CD4-positive, CD25-positive, alpha-beta regulatory T cell (primary cell): ENCODE measurements at places on chromosomes 4 and X.

- no peak for DNase-seq
Measured at GRCh38 chr4:141020801-141021261, 112.4 kb downstream of the RNF150 start.

- DNase-seq = no peak
Measured at GRCh38 chrX:22690116-22690515, 309.6 kb upstream of the DDX53 start.

- DNase-seq = no peak
Measured at GRCh38 chr4:33395731-33396485, 2675.7 kb downstream of the PCDH7 start.

DNA sequence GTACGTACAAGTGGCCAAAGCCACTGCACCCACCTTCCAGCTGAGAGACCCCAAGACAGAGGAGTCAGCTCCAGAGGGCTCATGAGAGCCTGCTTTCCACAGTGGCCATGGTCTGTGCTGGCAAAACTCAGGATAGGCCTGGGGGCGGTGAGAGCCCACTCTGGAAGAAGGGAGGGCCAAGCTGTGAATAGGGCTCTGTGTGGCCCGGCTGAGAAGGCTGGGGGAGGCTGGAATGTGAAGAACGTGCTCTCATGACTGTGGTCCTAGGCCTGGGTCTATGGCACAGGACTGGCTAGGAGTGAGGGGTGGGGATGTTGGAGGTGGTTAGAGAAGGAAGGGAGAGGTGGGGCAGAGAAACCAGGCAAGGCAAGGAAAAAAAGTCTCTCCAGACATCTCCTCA is 13.3 kb downstream of the STARD8 start:
- no peak for DNase-seq

- DNase-seq = no peak
Measured at GRCh38 chr4:83489711-83490326, 4.9 kb upstream of the ABRAXAS1 start.

GRCh38 chr4:154720123-154720522 is 23.7 kb upstream of the LRAT start:
- DNase-seq = no peak

DNA sequence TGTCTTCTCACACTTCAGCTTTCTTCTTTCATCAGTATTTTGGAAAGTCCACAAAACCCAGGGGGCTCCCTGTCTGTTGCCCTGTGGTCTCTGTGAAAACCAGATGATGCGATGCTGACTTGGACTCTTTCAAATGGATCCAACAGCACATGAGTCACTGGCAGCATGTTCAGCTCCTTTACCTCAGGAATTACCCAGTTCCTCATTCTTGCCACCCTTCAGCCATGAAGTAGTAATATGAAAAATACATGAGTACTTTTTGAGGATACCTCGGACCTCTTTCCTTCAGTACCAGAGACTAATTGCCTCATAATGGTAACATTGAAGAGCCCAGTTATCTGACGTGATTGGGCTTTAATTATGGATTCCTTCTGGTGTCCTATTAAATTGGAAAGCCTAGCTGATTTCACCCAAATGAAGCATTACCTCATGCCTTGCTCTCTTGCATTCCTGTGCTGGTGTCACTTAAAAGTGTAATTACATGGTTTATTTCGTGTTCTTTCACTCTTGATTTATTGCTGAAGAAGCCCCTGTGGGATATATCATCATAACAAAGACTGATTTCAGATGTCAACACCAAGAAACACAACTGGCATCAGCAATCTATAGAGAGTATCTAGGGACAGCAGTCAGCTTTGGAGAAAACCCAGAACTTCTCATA is 63.4 kb downstream of the NFKB1 start:
- DNase-seq = no peak

DNA sequence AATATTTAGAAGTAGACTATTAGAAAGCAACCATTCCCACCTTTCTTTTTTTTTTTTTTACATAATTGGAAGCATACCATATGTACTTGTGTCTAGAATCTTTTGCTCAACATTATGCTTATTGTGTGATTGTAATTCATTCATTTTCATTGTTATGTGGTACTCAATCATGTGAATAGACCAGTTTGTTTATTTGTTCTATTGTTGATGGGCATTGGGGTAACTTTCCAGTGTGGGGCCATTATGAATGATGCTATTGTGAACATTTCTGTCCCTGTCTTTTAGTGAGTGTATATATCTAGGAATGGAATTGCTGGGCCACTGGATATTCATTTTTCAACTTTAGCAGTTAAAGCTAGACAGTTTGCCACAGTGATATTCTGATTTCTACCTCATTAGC is 62.5 kb upstream of the MCUB start:
- DNase-seq = no peak

DNA sequence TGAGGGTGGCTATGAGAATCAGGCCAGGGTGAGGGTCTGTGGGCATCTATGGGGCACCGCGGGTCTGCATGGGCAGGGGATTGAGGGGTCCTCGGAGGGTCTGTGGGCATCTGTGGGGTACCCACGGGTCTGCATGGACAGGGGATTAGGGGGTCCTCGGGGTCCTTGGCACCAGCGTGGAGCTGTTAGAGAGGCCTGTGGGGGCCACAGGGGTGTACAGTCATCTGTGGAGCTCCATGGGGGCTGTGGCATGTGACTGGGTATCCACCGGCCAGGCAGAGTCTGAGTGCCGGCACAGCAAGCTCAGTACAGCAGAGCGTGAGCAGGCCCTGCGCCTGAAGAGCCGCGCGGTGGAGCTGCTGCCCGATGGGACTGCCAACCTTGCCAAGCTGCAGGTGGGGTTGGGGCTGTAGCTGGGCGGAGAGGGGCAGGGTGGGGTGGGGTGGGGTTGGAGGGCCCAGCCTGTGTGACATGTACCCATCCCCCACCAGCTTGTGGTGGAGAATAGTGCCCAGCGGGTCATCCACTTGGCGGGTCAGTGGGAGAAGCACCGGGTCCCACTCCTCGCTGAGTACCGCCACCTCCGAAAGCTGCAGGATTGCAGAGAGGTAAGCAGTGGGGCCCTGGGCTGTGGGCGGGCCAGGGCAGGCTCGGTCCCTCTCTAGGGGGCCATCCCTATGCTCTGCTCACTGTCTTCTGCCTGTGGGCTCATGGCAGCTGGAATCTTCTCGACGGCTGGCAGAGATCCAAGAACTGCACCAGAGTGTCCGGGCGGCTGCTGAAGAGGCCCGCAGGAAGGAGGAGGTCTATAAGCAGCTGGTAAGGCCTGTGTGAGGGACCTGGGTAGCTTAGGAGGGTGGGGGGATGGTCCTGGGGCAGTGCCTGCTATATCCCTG is 12.9 kb downstream of the CCDC22 start:
- no peak for DNase-seq

GRCh38 chrX:9919632-9920172 is 47.5 kb upstream of the CLDN34 start:
- no peak for DNase-seq

- DNase-seq = no peak
Measured at GRCh38 chr4:118968005-118968404, 79.4 kb downstream of the SYNPO2 start.

DNA sequence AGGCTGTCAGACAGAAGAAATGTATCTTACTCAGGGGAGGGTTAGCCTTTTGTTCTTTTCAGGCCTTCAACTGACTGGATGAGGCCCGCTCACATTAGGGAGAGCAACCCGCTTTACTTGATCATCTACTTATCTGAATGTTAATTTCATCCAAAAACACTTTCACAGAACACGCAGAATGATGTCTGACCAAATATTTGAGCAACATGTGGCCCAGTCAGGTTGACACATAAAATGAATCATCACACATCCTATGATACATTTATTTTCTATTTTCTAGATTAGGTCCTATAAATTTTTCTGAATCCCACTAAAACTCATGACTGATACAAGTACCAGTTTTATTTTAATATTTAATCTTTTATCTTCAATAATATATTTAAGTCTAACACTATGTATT is 260.3 kb downstream of the IL15 start:
- DNase-seq = no peak

- no peak for DNase-seq
Measured at GRCh38 chrX:109199726-109200125, 282.2 kb downstream of the GUCY2F start.

DNA sequence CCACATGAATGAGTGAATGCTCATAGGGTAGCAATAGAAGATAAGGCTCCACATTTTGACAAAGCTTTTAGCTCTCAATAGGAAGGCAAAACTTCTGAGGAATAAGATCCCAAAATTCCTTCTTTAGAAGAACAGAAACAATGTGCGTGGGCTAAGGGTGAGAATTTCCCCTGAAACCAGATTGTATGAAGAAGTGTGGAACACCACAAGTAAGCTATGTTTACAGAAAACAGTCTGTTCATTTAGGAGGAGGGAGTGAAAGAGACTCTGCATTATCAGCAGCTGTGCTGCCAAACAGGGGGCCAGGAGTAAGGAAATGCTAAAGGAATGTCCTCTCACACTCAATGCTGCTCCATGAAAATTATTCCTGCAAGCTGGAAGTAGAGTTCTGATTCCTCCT is 851.6 kb downstream of the CENPC start:
- no peak for DNase-seq

DNA sequence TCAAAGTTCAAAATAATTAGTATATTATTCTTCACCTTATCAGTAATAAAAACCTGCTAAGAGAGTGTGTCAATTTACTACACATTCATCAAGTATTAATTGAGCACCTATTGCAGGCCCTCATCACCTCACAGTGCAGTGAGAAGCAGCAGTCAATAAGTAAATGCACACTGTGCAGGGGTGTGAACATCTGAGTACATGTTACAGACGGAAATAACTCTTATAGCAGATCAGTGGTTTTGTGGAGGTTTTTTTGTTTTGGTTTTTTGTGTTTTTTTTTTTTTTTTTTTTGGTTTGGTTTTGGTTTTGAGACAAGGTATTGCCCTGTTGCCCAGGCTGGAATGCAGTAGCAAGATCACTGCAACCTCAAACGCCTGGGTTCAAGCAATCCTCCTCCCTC is 20.3 kb downstream of the KLF3 start:
- peak; percentile 61 for DNase-seq

GRCh38 chr4:123954220-123954619 is 557.6 kb downstream of the SPRY1 start:
- DNase-seq = no peak

DNA sequence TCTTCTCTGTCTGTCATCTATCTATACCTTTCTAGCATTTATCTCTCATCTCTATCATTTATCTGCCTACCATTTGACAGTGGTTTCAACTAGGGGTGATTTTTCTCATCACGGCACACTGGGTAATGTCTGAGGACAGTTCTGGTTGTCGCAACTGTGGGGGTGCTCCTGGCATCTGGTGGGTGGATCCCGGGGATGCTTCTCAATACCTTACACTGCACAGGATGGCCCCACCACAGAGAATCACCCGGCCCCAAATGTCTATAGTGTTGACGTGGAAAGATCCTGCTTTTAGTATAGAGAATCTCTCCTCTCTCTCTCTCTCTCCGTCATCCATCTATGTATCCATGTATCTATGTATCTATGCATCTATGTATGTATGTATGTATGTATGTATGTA is 7.2 kb downstream of the P2RY8 start:
- no peak for DNase-seq

GRCh38 chr4:15774020-15774420 is 4.1 kb upstream of the CD38 start:
- no peak for DNase-seq

DNA sequence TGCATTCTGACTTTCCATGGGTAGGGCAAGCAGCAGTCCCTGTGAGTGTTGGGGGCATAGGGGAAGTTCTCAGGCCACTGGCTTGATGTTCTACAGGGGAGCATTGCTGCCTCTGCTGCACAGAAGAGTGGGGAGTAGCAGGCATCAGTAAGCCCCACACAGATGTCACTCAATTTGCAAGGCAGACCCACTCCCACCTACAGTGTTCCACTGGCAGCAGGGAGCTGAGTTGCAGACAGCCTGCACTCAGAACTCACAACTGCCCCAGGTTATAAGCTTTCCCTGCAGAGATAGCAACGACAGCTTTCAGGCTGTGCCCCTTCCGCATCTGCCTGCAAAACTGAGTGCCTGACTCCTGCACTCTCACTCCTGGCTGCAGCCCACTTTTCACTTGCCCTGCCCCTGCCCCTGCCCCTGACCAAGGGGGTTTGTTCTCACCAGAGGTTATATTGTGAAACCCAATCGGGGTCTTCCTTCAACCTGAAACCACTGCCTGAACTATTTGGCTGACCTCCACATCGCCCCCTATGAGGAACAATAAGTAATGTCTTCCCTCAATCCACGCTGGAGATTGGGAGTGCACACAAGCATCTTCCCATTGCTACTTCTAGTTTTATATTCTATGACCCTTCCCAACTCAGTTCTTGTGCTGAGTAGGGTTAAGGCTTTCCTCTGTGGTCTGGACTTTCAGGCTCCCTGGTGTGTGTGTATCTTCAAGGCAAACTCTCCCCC is 227.4 kb upstream of the CXorf51B start:
- no peak for DNase-seq

DNA sequence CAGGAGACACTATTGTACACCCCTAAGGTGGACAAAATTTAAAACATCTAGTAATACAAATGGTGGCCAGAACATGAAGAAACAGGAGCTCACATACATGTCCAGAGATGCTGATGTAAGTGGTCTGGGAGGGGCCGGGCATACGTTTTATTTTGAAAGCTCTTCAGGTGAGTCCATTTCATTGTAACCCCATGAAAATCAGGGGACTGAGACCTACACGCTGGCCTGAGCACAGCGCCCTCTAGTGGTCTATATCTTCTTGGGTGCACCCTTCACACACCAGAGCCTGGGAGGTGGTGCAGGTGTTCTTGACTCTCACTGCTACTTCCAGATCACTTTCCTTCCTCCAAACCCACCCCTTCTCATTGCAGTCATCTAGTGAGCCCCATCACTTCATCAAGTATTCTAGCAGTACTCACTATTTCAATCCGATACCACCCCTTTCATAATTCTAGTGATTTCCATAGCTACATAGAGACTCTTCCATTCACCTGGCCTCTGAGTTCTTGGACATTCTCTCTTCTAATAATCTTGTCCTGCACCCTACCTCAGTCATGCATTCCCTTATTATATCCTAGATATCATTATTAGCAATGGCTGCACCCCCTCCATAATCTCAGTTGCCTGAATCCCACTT is 4.3 kb upstream of the TLR6 start:
- DNase-seq = peak; percentile 51

DNA sequence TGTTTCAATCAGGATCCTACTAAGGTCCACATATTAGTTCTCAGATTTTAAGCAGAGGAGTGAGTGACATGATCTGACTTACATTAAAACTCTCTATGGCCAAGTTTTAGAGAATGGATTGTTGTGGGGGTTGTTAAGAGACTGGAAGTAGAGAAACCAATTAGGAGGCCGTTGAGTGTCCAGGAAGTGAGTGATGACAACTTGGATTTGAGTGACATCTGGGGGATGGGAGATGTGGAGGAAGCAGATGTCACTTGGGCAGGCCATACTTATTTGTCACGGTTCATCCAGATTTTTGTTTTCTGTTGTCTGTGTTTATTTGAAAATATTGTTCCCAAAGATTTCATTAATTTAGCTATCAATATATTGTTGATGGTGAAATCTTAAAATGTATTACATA is 28.3 kb downstream of the ADD1 start:
- no peak for DNase-seq

DNA sequence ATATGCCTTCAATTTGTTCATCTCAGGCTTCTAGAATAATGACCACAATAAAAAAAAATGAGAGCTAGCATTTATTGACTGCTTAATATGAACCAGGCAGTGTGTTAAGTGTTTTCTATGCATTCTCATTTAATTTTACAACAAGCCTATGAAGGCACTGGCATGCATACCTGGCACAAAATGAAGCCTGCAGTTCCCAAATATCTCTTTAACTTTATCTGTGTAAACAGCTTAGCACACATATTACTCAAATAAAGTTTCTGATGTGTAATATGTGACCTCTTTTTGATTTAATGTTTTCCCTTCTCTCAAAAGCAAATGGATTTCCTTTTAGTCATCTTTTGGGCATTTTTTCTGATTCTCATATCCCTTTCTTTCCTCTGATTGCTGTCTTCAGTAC is 671.8 kb downstream of the PCDH7 start:
- DNase-seq = no peak
